ENCODE measurements at places on chromosomes 5 and 9. TPM values are rescaled to one million over a fixed set of nuclear protein-coding genes. Genes with fewer than 3 reads are reported as not detected.

C5orf58 gene
- total RNA-seq: not detected

ACTBL2 gene
- total RNA-seq: not detected

CETN3 gene
- total RNA-seq: 6.2 TPM

PRUNE2 gene
- total RNA-seq: 37.3 TPM

LHFPL2 gene
- 24.8 TPM for total RNA-seq

Data from subcutaneous preadipocyte (primary cell).